ENCODE measurements at places on chromosomes 2 and 18.
A peak's percentile ranks its signal among the peaks of the same experiment; 100 is the strongest.

DNA sequence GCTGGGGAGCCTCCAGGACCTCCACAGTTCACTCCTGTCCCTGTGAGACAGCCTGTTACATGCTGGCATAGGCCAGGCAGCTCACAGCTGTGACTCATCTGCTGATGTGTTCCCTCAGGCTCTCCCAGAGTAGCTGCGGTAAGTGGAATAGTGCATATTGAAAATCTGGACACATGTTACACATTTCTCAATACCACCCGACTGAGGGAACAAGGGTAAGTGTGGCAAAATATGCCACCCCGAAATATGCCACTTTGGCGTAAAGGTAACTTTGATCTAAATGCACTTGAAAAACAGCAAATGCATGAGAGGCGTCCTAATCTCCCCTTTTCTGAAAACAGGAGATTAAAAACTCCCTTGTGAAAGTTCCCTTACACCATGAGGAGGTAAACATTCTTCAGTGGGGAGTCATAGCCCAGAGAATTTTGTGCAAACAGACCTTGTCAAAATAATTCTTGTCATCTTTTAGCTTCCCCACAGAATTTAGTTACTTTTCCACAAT, 557.9 kb downstream of the CCDC85A start:
- DNase-seq, result peak; percentile 33

DNA sequence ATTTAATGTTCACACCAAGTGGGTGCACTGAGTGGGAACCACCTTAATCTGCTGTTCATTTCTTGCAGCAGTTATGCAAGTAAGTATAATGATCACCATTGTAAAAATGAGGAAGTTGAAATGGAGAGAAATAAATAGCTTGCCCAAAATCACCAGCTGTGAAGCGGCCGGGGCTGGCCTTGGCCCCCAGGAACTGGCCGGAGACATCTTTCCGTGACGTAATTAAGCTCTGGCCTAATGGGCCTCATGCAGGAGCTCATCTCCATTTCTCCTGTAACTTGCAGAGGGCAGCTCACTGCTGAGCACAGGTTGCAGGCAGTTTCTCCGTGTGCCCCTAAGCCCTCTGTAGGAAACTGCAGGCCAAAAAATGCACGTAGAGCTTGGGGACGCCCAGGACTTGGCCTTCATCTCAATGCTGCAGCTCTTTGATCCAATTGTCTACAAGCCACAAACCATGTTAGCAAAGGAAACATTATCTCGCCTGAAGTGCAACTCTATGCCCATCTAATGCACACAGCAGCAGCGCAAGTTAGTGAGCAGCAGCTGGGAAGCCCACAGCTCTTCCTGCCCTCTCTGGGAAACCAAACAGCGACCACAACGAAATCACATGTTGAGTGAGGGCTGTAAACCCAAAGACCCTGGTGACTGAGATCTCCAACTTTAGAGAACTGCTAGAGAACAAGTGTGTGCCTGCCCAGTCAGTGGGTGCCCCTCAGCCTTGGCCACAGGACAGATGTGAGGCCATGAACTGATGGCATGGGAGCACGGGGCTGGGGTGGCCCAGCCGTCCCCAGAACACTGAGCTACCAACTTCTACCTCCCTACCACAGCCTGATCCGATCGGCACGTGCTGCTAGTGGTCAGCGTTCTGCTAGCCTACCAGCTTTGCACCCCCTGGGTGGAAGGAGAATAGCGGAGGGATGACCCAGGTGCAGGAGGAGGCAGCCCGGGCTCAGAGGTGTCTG, 28.8 kb downstream of the APCDD1 start:
- DNase-seq, result no peak

GRCh38 chr18:74196220-74197119, 48.1 kb downstream of the TIMM21 start:
- DNase-seq, result no peak

GRCh38 chr18:25604894-25605597, 253.1 kb upstream of the ZNF521 start:
- DNase-seq, result no peak

DNA sequence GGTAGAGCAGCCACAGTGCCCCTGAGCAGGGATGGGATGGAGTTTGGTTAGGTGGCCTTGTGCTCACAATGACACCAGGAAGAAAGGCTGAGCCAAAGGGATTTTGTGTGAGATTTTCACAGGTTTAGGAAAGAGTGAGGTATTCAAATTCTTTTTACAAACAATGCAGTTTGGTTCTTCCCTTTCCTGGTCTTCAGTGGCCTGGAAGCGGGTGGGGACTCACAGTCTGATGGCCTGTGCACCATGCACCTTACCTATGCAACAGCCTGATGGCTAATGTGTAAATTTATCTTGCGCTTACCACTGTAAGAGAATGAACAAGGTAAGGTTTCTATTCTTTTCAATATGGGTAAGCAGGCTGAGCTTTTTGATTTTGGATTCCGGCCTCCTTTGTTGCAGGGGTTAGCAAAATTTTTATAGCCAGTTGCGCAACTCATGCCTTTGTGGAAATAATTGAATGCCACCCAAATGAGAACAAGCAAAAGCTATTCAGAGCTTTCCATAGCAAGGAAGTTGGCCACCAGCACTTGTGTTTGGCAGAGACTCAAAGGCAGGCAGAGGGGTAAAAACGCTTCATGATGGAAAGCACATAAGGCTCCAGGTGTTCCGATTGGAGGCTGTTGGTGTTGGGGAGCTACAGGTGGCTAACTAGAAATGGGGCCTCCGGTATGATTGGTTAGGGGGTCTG, 23.8 kb upstream of the IL1R2 start:
- DNase-seq, result no peak

DNA sequence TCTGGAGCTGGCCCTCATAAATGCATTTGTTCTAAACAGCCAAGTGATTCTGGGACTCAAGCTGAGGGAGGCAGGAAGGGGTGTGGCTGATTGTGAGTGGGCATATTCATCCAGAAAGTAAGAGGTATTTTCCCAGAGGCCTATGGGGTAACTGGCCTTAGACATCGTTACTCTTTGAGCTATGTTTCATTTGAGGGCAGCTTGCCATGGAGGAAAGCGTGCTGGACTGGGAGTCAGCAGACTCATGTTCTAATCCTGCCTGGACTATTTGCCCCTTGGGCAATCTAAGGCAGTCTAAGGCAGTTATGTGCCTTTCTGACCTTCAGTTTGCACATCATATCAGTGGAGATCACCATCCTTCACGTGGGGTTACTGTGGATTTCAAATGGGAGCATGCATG, 93.5 kb upstream of the SLC14A2 start:
- peak; percentile 25 for DNase-seq

- DNase-seq, result no peak
Measured at GRCh38 chr2:61948661-61949457, 43.4 kb downstream of the COMMD1 start.

All from omental fat pad (tissue), 4 donors.